NCI-H345 (cell line): ENCODE measurements at places on chromosomes 6 and 20.
A peak's percentile ranks its signal among the peaks of the same experiment; 100 is the strongest.

- DNase-seq: no peak
These were observed 267.1 kb downstream of the TENT5A start for GRCh38 chr6:81485395-81485794.

DNA sequence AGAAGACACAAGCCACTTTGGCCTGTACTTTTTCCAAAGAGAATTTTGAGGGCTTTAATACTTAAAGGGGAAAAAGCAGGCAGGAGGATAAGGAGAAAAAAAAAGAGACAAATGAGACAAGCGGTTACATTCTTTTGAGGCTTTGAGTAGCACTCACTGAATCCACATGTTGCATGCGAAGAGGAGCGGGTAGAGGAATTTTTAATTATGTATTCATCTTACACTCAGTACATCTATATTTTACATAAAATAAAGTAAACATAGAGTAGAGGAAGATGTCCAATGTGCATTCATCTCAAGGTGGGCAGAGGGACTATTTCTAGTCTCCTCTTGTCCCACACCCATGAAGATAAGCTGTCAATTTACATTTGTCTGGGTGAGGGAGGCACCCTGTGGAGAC lies 266.9 kb downstream of the CD109 start:
- no peak for DNase-seq

- no peak for DNase-seq
These were observed 100.2 kb downstream of the PREP start for GRCh38 chr6:105302617-105303128.

- DNase-seq: no peak
These were observed 375.9 kb upstream of the PTCHD4 start for GRCh38 chr6:48486876-48487275.

- DNase-seq: no peak
These were observed 81.6 kb upstream of the OPRM1 start for GRCh38 chr6:153957394-153957793.

- no peak for DNase-seq
These were observed 157.8 kb downstream of the TRIM27 start for GRCh38 chr6:28765978-28766351.

DNA sequence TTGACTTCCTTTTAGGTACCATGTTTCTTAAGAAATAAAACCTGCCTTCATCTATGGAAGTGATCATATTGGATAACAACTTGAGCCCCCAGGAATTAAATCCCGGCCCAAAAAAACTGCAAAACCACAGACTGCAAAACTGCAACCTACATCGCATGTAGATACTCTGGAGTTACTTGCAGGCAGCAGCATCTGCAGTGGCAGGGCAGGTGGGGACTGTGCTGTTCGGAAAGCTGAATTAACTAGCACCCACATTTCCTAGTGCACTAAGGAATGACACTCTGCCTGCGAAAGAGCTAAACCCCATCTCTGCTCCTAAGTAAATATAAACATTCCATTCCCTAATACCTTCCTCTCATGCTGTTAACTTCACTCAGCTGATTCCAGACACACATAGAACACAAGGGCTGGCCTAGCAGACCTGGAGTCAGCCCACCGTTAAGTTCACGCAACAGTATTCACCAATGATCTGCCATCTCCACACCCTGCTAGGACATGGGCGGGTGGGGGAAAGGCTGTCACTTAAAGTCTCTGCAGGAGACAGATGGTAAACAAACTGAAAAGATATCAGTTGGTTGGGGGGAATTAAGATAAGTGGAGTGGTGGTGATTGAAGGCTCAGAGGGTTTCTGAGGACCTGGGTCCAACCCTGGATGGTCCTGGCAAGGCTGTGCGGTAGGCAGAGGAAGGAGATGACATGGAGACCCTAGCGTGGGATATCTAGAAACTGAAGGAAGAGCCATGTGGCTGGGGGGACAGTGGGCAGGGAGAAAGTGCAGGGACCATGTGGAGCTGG lies 128.4 kb downstream of the SYCP2 start:
- no peak for DNase-seq

DNA sequence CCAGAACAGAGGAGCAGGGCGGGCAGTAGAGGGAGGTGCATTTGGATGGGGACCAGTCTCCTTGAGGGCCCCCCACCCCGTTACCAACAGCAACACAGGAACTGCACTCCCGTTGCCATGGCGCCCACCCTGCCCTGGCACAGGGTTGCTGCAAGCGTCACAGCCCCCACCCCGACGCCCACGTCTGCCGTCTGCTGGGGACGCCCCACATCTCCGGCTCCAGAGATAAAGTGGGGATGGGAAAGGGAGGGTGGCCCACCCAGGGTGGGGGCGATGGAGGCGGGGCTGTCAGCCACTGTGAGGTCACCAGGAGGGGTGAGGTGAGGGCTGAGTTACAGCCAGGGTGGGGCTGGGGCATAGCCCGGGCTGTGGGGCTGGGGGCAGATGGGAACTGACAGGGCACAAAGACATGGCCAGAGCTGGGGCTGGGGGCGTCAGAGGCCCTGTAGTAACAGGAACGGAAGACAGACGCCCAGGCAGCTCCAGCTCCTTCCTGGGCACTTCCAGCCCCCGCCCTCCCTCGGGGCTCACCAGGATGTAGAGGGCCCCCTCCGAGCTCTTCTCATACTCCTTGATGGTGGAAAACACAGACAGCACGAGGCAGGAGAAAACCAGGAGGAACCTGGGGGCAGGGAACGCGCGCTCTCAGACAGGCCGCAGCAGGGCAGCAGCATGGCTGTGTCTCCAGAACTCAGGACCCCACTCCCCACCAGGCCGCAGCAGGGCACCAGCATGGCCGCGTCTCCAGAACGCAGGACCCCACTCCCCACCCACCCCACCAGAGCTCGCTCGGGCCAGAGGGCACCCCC lies 26.0 kb downstream of the KCNQ2 start:
- no peak for DNase-seq

- peak; percentile 48 for DNase-seq
These were observed 11.5 kb downstream of the ITPR3 start for GRCh38 chr6:33632558-33633039.

- DNase-seq: no peak
These were observed 48.0 kb downstream of the ARMC2 start for GRCh38 chr6:108896111-108896661.

- DNase-seq: no peak
These were observed 8.0 kb upstream of the UBE2J1 start for GRCh38 chr6:89360415-89360999.
